ENCODE measurements at places on chromosomes 6 and 20. TPM values are rescaled to one million over a fixed set of nuclear protein-coding genes. Genes with fewer than 3 reads are reported as not detected.

- DNase-seq = no peak
Observed at GRCh38 chr6:84467296-84467695, 239.9 kb upstream of the CEP162 start.

DNA sequence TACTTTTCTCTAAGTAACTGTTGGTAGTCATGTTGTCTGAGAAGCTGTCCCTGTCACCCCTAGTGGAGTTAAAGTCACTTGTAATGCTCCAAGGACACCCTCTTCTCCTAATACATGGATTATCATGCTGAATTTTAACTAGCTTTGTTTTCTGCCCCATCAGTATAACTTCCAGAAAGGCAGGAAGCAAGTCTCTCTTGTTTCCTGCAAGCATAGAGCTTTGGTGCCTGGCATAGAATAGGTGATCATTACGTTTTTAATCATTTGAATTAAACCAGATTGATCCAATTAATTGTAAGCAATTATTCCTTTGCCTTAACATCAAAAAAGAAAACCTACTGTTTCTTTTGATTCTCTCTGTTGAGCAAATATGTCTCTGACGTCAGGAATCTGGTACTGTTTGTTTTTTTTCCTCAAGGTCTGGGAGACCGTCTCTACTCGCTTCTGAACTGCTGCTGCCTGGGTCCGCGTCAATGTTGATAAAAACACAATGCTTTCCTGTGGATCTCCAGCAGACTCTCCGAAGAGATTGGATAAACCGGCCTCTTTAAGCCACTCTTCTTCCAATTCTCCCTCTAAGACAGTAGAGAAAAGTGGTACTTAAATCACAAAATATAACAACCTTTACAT is 71.8 kb downstream of the ARHGAP18 start:
- no peak for DNase-seq

GRCh38 chr20:57478176-57478575 is 46.8 kb downstream of the CTCFL start:
- no peak for DNase-seq

DNA sequence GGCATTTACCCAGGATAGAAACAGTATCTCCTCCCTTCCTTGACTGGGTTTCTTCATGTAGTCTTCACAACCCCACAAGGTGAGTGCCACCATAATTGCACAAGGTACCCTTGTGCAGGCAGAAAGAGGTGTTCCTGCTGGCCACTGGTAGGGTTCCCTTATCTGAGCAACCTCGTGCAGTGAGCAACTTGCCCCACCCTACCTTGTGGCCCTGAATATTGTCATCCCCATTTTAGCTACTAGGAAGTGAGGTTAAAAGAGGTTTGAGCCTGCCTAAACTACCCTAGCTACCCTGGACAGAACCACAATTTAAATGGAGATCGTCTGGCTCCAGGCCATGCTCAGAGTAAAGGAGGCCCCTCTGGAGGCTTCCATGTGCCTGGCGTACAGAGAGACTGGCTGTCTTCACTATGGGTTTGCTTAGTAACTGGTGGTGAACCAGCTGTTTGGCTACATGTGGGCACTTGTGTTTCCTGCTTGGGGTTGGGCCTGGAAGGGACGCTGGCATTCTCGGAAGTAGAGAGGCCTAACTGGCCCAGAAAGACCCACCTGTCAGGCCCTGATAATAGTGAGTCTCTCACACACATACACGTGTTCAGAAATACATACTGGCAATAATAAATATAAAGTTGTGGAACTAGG is 148.8 kb downstream of the LRFN2 start:
- no peak for DNase-seq

GRCh38 chr6:140401761-140402160 is 1027.3 kb upstream of the CITED2 start:
- DNase-seq = no peak

DNA sequence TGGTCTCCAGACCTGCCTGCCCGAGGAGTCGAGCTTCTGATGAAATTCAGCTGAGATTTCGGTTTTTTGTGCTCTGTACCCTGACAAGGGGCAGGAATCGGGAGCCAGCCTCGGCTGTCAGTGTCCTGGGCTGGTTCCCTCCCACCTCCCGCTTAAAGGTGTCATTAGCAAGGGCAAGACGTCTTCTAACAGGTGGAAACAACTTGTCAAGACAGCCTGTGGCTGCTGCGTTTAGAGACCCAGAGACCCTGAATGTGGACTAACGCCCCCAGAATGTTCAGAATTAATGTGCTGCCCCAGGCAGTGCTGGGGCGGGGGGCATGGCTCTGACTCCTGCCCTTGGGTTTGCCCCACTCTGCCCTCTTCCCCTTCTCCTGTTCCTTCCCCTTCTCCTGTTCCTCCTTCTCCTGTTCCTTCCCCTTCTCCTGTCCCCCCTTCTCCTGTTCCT is 69.7 kb downstream of the PHACTR3 start:
- no peak for DNase-seq

- no peak for DNase-seq
Observed at GRCh38 chr6:158366363-158366762, 54.1 kb downstream of the TULP4 start.

NOP56 gene
- polyA plus RNA-seq = 91.8 TPM

TRAPPC3L gene
- not detected for polyA plus RNA-seq

All from CD4-positive, CD25-positive, alpha-beta regulatory T cell (primary cell).